HFFc6 (cell line): ENCODE measurements at places on chromosomes 2 and 18.

- DNase-seq, result no peak
Observed at GRCh38 chr2:152861349-152861942, 143.0 kb downstream of the ARL6IP6 start.

GRCh38 chr2:105786231-105787230 is 41.8 kb downstream of the NCK2 start:
- no peak for DNase-seq

- no peak for DNase-seq
Observed at GRCh38 chr2:170404846-170405245, 226.9 kb downstream of the MYO3B start.

DNA sequence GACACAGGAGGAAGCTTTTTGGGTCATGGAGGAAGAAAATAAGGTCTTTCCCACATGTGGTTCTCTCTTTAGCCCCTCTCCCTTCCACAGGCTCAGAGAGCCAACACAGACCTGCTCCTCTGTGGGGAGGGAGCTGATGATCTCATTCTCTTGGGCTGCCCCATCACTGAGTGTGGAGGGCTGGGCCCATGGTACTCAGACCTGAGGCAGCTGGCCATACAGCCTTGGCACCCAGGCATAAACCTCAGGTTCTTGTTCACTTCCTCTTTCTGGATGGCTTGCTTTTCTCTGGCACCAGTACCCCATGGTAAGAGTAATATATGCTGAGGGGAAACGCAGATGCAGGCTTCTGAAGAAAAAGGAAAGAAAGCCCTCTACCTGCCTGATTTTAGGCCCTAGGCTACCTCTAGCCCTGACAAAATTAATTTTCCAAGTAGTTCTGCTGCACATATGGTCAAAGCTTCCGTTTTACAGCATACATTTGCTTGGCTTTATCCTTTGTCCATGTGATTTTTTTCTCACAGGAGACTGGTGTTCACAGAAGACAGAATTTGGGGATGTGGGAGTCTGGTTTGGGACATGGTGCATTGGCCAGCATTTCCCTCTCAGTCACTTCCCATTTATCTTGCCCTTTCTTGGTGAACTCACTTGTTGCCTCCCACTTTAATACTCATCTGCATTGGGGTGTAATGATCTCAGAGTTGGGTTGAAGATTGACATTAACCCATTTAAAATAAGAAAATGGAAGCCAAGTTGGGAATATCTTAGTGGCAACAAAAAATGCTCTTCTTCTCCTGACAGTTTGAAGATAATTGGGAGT is 11.1 kb downstream of the DHRS9 start:
- no peak for DNase-seq

DNA sequence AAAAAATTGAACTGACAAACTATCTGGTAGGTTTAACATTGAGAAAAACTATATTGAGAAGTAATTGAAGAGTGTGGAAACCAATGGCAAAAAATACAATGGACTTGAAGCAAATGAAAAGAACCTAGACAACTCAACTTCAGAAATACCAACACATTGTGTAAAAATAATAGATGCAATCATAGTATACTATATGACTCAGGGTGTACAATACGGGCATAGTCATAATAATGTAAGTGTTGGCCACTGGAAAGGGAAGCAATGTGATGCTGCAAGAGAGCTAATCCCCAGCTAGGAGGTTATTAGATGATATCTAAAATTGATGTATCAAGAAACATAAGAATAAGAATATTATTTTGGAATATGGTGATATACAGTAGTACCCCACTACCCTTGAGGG is 45.3 kb downstream of the SMAD7 start:
- no peak for DNase-seq

- DNase-seq, result no peak
Observed at GRCh38 chr2:27741673-27742072, 29.8 kb upstream of the MRPL33 start.

DNA sequence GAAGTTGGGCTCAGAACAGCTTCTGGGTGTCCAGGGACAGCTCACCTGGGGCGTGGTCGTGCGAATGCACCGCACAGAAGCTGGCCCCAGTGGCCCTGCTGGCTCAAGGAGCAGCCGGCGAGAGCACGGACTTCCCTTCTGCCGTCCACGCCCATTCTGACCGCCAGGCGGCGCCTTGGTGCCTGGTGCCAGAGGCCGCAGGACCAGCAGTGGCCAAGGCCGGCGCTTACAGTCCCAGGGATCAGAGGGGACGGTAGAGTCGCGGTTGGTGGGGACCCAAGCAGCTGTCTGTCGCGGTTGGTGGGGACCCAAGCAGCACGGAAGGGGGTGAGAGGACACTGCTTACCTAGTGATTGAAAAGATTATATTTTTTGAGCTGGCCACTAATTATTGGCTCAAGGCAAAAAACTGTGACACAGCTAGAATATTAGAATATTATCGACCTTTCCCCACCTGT is 25.7 kb downstream of the NPPC start:
- peak; percentile 50 for DNase-seq

GRCh38 chr2:7015007-7015950 is 98.1 kb downstream of the RNF144A start:
- no peak for DNase-seq

- no peak for DNase-seq
Observed at GRCh38 chr2:8685697-8686358, 4.0 kb downstream of the ID2 start.

DNA sequence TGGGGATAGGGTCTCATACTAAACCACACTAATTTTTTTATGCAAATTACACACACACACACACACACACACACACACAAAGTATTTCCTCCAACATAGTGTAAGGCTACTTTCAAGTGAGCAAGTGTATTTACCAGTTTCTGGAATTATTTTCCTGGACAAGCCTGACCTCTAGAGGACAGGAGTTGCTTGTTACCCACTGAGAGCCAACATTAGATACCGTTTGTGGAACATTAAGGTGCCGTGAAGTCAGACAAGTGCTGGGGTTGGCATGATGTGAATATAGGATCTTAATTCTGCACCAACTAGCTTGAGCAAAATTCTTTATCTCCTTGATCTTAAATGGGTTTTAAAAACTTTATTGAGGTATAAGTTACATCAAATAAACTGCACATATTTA is 39.3 kb upstream of the SERPINB2 start:
- DNase-seq, result peak; percentile 72

- DNase-seq, result no peak
Observed at GRCh38 chr18:78676622-78677482, 302.8 kb upstream of the SALL3 start.

- no peak for DNase-seq
Observed at GRCh38 chr2:218717262-218717661, 6.6 kb downstream of the TTLL4 start.

- no peak for DNase-seq
Observed at GRCh38 chr18:57427429-57428201, 7.6 kb upstream of the ONECUT2 start.

DNA sequence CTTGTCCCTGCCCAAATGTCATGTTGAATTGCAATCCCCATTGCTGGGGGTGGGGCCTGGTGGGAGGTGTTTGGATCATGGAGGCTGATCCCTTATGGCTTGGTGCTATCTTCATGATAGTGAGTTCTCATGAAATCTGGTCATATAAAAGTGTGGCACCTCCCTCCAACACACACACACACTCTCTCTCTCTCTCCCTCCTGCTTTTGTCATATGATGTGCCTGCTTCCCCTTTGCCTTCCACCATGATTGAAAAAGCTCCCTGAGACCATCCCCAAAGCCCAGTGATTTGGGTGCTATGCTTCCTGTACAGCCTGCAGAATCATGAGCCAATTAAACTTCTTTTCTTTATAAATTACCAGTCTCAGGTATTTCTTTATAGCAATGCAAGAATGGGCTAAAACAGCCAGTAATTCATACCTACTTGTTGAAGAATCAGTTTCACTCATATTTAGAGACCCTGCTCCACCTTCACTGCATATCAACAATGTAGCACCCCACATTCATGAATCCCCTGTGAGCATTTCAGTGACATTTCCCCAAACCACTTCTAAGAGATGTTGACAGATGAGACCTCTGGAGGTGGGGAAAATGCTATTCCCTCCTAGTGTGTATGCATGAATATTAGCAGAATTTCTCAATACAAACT is 54.8 kb upstream of the STK17B start:
- DNase-seq, result no peak

DNA sequence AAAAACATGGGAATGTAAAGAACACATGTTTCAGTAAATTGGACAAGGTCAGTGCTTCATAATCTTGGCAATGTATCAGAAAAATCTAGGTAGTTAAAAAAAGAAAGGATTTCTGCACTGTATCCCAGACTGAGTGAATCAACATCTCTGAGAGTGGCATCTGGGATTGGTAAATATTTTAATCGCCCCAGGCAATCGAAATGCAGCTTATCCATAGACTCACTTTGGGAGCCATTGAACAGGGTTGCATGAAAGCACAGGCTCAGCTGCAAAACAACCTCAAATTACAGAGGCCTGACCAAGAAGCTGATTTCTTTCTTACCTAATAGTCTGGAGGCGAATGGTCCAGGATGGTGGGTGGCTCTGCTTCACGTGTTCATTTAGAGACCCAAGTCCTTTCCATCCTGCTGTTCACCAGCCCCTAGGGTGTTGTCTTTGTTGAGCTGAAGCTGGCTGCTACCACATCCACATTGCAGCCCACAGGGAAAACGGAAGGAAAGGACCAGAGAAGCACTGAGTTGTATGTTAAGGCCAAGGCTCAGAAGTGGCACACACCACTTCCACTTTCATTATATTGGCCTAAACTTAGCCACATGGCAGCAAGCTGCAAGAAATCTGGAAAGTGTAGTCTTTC is 59.0 kb downstream of the MOGAT1 start:
- no peak for DNase-seq

- no peak for DNase-seq
Observed at GRCh38 chr2:138814123-138814898, 34.1 kb upstream of the NXPH2 start.

DNA sequence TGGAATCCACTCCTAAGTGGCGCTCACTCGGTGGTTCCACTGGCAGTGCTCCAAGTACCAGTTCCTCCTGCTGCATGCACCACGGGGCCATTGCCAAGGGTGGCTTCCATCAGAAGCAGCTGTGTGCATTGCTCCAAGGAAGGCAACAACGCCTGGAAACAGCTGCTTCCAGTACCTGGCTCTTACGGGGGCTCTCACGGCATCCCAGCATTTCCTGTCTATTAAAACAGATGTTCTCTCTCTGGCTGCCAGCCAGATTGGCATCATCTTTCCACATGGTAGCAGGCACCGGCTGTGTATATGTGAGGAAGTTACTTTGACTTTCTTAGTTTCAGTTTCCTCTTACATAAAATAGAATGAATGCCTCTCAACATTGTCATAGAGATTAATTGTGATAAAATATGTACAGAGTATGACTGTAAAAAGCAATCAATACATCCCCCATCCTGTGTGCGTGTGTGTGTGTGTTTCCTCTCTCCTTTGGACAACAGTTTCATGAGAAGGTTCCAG is 84.9 kb downstream of the CMPK2 start:
- no peak for DNase-seq

GRCh38 chr2:138997856-138998517 is 217.8 kb upstream of the NXPH2 start:
- no peak for DNase-seq

DNA sequence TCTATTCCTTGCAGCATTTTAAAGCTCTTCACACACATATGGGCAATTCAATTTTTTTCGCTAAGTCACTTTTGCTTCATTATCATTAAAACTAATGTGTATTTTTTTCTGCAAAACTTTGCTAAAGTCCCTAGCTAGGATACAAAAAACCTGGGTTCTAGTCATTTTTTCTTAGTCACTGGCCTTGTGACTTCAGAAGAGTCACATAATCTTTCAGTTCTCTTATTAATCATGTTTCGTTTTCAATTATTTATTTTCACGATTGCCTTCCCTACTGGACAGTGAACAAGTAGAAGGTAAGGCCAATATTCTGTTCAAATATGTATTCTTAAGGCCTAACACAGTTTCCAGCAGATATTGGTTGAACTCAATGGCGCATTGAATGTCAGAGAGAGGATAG is 60.9 kb upstream of the CYRIA start:
- DNase-seq, result no peak

DNA sequence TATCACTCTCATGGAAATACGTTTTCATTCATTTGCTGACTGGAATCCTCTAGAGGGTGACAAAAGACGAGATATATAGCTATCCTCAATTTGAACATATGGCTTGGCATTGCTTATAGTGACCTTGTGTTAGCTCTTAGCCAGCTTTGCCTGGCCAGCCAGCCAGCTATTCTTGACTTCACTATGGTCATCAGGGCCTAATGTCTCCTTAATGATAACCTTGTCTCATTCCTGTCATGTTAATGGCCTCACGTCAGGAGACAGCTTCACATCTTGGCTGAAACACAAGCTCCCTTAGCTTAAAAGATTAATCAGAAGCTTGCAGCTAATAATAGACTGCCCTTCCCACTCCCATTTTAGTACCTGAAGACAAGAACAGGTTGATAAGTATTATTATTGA is 1517.5 kb upstream of the PIK3C3 start:
- DNase-seq, result no peak

GRCh38 chr2:8709611-8710010 is 27.8 kb downstream of the ID2 start:
- no peak for DNase-seq

- no peak for DNase-seq
Observed at GRCh38 chr2:46379213-46380037, 82.2 kb downstream of the EPAS1 start.

GRCh38 chr2:932320-933115 is 18.1 kb upstream of the SNTG2 start:
- DNase-seq, result no peak

DNA sequence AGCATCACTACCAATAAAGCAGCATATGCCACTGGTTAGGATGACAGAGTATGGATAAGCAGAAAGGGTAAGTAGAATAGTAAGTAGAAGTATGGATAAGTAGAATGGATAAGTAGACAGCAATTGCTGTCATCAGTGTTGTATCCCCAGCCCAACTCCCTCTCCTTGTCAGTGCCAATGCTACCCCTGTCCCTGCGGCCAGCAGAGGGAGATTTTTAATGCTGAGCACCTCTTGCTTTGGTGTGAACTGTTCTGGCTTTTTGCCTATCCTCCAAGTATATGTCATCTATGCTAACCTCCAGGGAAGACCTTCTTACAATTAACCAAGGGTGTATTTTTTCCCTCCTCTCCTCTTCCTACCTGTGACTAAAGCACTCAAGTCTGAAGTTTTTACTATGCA is 136.7 kb upstream of the SPHKAP start:
- peak; percentile 43 for DNase-seq

DNA sequence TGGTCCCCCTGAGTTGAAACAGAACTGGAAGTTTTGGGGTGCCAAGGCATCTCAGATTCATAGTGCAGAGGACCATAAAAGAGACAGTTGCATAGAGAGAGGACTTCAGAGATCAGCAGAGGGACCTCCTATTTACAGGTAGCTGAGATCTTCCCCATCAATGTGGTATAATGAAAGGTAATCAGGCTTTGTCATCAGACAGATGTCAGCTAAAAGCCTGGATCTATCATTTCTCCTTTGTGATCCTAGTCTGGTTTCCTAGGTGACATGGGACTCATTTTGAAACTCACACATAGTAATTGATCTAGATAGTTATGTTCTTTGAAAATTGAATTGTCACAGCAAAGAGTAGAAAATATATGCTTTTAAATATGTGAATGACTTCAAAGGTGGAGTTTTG is 443.5 kb upstream of the MAP2 start:
- DNase-seq, result no peak
